ENCODE measurements at places on chromosomes 11 and 22.

- DNase-seq: no peak
These were observed 20.3 kb downstream of the NEAT1 start for GRCh38 chr11:65442842-65443331.

DNA sequence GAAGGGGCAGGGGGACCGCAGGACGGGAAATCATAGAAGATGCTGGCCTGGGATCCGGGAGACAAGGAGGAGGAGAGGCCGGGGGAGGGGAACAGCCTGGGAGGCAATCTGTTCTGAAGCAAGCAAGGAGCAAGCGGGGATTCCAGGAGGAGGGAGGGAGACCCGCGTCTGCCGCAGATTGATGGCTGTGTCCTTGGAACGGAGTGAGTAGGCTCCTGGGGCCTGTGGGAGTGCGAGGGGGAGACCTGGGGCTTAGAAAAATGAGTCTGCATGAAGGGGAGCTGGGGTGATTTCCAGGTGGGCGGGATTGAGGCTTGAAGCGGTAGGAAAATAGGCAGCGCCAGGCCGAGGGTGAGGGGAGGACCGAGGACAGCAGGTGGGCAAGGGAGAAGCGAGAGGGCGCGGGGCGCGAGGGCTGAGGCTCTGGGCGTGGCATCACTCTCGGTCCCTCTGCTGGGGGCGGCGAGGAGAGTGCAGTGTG lies 1.6 kb upstream of the LRRC55 start:
- peak; percentile 73 for DNase-seq

GRCh38 chr11:83784419-83784818 lies 498.3 kb upstream of the CCDC90B start:
- DNase-seq: no peak

- DNase-seq: peak; percentile 79
These were observed at the start of gene GRIA4 for GRCh38 chr11:105609832-105610781. Gene GRIA4 (plus strand): TSS chr11:105610073. CDS start chr11:105610998, 925 bp downstream.

Data from ecto neural progenitor cell (in vitro differentiated cells).